ENCODE measurements at places on chromosomes 12 and 14.

DNA sequence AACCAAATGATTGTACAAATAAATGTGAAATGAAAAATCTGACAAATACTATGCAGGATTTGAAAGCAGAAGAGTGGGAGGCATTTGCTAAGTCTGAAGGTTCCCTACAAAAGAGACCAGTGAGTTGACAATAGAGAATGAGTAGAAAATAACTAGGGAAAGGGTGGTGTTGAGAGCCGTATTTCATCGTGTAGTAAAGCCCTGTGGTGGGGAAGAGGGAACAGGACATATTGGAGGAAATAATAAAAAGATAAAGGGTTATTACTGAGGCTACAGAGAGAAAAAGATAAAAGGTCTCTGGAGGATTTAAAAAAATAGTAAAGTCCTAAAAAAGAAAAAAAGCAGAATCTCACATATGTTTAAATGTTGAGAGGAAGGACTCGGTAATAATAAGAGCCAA is 268.8 kb downstream of the DUSP6 start:
- no peak for DNase-seq

DNA sequence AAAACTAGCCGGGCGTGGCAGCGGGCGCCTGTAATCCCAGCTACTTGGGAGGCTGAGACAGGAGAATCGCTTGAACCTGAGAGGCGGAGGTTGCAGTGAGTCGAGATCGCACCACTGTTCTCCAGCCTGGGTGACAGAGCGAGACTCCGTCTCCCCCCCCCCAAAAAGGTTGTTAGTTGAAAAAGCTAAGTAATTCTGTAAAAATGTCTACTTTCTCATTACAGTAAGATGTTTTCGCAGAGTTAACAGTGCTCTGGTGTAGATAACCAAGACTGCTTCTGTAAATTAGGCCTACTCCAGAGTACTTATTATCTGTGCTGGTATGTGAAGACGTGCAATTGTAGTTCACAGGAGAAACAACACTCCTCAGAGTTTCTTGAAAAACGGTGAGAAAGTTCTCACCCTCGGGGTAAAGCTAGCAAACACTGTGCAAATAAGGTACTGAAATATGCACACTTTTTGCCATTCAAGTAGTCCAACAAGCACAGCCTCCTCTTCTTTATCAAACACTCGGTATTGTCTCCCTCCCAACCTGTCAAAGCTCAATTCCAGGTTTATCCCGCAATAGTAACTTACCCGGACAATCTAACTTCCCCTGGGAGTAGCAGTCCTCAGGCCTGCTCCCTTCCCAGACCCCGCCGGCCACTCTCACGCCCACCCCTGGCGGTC is 974 bp downstream of the BTBD7 start:
- DNase-seq, result no peak

GRCh38 chr14:35628989-35629388 is 95.0 kb downstream of the INSM2 start:
- no peak for DNase-seq

DNA sequence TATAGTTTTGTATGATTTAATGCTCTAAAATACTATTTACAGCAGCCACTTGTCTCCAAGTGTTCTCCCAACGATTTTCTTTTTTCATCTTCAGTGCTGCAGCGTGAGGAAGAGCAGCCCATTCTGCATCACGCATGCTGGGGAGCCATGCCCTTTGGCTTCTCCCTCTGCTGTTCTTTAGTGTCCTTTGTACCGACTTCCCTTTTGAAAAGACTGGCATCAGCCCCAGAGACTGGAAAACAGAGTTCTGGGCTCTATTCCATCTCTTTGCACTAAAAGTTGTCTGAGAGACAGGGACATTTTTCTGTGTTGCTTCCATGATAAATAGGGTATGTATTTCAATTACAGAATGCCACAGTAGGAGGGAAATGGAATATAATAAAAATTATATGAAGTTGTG is 105.1 kb downstream of the RERG start:
- DNase-seq, result no peak

- DNase-seq, result no peak
Observed at GRCh38 chr12:78970041-78970440, 105.5 kb downstream of the SYT1 start.

GRCh38 chr14:100374876-100375265 is 51.7 kb downstream of the SLC25A47 start:
- DNase-seq, result no peak

- DNase-seq, result no peak
Observed at GRCh38 chr12:5694759-5695409, 250.2 kb downstream of the ANO2 start.

- DNase-seq, result no peak
Observed at GRCh38 chr12:54042970-54043853, 10.4 kb downstream of the HOXC5 start.

GRCh38 chr12:75852143-75852542 is 179.4 kb downstream of the PHLDA1 start:
- DNase-seq, result no peak

- no peak for DNase-seq
Observed at GRCh38 chr12:45518291-45519235, 210.9 kb upstream of the ARID2 start.

- no peak for DNase-seq
Observed at GRCh38 chr12:107351713-107352112, 258.4 kb upstream of the CRY1 start.

DNA sequence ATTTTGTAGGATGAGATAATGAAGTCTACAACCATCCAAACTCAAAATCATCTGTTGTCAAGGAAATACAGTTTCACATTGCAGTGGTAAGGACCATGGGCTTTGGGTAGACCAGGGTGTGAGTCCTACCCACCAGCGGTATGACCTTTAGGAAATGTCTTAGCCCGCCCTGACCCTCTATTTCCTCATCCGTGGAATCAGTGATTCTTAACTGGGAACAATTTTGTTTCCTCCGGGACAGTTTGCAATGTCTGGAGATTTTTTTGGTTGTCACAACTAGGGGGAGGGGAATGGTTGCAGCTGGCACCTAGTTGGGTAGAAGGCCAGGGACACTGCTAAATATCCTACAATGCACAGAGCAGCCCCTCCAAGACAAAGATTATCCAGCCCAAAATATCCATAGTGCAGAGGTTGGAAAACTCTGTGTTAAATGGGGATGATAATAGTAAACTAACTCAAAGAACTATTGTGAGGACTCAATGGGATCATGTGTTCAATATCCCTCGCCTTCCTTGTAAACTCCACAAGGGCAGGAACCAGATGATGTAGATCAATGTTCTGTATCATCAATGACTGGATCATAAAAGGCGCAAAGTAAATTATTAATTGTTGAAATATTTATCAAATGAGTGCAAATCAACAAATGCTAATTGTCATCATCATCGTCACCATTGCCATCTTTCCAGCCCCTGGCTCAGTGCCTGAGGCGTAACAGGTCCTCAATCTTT is 15.7 kb upstream of the IFT81 start:
- no peak for DNase-seq

- no peak for DNase-seq
Observed at GRCh38 chr14:33930439-33930838, 20.4 kb downstream of the EGLN3 start.

All from NCI-H1436 treated with DMSO at 0.1 percent for 48 hours (cell line).